ENCODE measurements at places on chromosomes 13 and 19.

- DNase-seq, result no peak
Observed at GRCh38 chr13:35531526-35531925, 55.0 kb upstream of the MAB21L1 start.

- DNase-seq, result no peak
Observed at GRCh38 chr19:1046836-1047695, 7.2 kb downstream of the ABCA7 start.

- DNase-seq, result peak; percentile 75
Observed at GRCh38 chr19:34217952-34218817, 36.2 kb upstream of the GARRE1 start.

DNA sequence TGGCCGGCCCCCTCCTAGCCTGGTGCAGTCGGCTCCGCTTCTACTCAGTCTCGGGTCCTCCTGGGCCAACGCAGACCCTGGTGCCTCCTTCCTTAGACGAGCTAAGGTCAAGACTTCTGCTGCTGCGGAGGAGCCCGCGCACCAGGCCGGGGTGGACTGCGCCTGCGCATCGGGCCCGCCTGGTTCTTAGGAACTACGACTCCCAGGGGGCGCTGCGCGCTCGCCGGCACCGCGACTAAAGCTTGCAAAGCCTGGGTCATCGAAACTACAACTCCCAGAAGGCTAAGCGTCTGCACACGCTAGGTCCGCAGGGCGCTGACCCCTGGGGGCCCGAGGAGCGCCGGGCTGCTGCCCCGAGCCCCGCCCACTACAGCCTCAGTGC, at the start of gene ZNF835:
Gene ZNF835, minus strand, starts transcription at position 145 of the 382 bp plus-strand sequence. CDS start 6,559 bp downstream, outside the sequence.
- DNase-seq, result peak; percentile 24

GRCh38 chr19:56156768-56157167, 15.7 kb downstream of the ZNF444 start:
- DNase-seq, result no peak

GRCh38 chr13:33409673-33410510, 124.3 kb upstream of the STARD13 start:
- DNase-seq, result no peak

- no peak for DNase-seq
Observed at GRCh38 chr13:62356977-62357376, 941.3 kb upstream of the PCDH20 start.

DNA sequence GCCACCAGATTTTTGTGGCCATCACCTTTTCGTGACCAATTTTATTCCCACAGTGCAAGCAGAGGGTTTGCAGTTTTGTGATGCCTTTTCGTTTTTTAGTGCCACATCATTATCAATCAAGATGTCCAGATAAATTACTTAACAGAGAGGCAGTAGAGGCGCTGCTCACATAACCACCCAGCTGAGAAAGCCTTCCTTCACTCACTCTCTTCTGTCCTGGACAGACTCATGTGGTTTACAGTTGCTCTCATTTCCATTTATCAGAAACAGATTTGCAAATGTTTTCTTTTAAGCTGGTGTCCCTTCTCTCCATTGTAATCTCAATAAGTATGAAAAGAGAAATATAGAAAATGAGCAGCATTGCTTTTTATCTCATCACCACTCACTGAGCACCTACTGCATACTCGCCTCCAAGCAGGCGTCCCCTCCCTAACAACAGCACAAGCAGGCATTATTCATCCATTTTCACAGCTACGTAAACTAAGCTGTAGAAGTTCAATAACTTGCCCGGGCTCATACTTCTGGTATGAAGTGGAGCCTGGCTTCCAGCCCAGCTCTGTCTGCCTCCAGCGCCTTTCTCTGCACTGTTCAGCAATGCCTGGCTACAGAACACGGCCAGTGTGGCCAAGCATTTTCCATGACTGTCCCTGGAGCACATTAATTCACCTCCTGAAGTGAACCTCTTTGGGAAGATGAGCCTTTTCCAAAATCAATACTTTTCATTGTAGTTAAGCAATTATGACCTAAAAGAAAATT, 34.6 kb upstream of the KATNAL1 start:
- DNase-seq, result no peak

GRCh38 chr19:39187552-39187943, 9.2 kb upstream of the NCCRP1 start:
- DNase-seq, result no peak

DNA sequence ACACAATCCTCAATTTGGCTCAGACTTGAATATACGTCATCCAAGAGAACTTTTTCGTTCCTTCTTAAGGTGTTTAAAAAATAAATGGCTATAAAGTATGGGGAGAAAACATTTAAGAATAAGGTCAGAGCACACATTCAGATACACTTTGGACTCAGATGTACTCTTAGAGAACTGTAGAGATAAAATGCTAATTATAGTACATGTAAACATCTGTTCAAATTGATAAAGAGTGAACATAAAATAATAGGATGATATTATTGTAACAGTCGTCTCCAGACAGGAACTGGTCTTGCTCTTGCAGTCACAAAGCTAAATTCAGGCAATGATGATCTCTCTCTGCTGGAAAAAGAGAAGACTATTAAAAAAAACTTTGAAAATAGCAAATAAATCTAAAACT, 91.4 kb downstream of the RBM26 start:
- DNase-seq, result no peak
